Islet precursor cell (in vitro differentiated cells): ENCODE measurements at places on chromosomes 1 and 21.

DNA sequence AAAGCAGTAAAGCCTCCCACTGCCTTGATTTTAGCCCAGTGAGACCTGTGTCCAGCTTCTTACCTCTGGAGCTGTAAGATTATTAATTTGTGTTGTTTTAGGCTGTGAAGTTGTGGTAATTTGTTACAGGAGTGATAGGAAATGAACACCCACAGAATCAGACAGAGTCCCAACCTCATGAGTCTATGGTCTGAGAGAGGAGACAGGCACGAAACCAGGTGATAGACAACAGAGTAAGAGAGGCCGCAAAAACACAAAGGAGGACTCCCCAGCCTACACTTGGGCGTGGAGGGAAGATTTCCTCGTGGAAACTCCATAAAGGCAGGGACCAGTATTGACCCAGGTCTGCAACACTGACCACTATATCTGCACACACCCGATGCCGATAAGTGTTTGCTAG lies 234.6 kb upstream of the JUN start:
- no peak for DNase-seq

DNA sequence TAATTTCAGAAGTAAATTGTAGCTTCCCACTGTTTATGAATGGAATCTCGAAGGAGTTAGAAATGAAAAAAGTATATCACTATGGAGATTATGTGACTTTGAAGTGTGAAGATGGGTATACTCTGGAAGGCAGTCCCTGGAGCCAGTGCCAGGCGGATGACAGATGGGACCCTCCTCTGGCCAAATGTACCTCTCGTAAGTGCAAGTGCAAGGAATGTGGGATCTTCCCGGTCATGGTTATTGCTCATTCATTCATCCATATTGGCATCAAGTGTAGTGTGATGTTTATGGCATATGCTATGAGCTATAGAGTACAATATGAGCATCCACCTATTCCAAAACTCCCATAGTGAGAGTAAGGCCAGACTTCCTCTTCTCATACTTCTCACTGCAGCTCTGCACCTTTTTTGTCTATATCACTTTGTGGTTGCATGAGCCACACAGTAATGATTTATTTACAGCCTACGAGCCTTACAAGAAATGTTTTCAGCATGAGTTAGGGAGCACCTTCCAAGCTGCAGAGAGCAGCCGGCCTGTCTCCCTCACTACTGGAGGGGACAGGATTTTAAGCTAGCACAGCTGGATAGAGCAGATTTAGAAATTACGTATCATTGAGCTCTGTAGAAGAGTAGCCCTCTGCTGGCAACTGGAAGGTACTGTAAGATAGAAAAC lies 24.9 kb upstream of the CR1L start:
- no peak for DNase-seq

GRCh38 chr1:163085041-163085903 lies 16.1 kb downstream of the RGS4 start:
- DNase-seq, result no peak

- DNase-seq, result no peak
Measured at GRCh38 chr1:27605300-27605766, 1.4 kb upstream of the AHDC1 start.

GRCh38 chr1:115408533-115408932 lies 70.5 kb upstream of the NGF start:
- DNase-seq, result no peak
